Lung microvascular endothelial cell (primary cell): ENCODE measurements at places on chromosomes 4 and X. TPM values are rescaled to one million over a fixed set of nuclear protein-coding genes. Genes with fewer than 3 reads are reported as not detected.
A peak's percentile ranks its signal among the peaks of the same experiment; 100 is the strongest.

- no peak for DNase-seq
Measured at GRCh38 chr4:183321516-183321915, 710 bp downstream of the CLDN24 start.

- no peak for DNase-seq
Measured at GRCh38 chr4:56289934-56290333, 97.4 kb downstream of the AASDH start.

Gene BCORL1
- total RNA-seq = 1.7 and 2.0 TPM in 2 replicates

DNA sequence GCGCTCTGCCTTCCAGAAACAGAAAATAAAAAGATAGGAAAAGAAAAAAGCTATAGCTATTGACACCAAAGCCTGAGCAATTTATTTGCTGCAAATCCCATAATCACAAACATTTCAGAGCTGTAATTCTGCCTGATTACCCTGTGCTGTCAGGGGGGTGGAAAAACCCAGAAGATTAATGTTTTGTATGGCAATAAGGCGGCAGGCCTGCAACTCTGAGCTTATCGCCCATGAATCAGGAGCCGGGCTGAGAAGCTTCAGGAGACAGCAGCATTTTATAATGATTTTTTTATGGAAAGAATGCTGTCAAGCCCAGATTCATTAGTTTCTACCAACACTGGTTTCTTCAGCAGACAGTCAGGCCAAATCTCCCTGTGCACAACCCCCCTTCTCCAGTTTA lies 82.6 kb upstream of the TMEM164 start:
- DNase-seq = peak; percentile 2

DNA sequence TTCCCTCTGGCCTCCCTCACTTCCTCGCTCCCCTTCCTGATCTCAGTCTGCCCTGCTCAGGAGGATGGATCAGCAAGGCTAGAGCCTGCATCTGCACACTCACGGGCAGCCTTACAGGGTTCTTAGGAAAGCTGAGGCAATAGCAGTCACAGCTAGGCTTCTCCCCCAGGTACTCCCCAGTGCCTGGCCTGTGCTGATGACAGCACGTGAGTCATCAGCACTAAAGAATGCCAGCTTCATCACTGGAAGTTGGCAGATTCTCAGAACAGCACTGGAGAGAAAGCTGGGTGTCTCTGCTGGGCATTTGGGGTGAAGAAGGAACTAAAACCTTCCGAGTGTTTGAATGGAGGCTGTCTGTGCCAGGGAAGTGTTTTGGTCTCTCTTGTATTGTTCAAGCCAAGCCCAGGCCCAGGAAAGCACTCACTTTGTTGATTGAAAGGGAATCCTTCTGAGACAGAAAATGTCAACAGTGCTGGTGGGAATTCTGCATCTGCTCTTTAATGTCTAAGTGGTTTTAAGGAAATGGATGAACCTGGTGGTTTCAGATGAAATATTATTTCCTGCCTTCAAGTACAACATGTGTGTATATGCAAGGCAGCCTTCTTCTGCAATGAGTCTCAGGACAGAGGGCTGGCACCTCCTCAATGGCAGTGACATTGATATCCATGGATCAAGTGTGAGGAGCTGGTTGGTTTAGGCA lies 73.0 kb upstream of the SCOC start:
- peak; percentile 64 for DNase-seq

GRCh38 chr4:61049018-61049417 lies 151.1 kb upstream of the ADGRL3 start:
- no peak for DNase-seq

DNA sequence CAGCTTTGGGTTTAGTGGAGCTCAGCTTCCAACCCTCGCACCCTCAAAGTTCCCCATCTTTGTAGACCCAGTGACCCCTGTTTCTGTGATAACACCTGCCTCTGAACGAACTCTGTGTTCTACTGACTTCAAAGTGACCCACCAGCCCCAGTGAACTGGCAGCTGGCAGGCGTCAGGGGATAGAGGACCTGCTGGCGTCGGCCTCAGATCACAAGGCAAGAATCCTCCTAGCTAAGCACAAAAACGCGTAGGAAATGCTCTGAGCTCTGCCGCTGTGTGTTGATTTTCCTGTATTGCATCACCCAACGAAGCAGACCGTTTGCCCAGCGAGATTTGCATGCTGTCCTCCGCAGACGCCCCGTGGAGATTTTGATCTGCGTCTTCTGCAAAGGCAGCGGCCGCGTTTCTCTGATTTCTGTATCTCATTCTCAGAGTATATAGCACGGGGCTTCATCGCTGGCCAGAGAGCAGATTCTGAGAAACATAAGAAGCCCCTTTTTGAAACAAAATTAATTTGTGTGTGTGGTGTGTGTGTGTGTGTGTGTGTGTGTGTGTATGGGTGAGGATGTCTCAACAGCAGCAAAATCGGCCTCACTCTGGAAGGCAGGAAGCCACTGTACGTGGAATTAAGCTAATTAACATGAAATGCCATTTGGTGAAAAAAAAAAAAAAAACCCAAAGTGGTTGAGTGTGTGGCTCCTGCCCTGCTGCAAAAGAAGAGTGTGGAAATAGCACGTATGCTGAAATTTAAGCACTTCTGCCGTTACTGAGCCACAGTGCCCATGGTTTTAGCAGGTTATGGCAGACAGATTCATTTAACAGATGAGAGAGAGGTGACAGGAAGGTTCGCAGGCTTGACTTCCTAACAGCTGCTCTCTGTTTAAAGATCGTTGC lies 29.2 kb upstream of the ASMTL start:
- peak; percentile 86 for DNase-seq

Gene YY2
- total RNA-seq = 0.65 and 0.79 TPM in 2 replicates
